ENCODE measurements at places on chromosomes 11 and 22.

DNA sequence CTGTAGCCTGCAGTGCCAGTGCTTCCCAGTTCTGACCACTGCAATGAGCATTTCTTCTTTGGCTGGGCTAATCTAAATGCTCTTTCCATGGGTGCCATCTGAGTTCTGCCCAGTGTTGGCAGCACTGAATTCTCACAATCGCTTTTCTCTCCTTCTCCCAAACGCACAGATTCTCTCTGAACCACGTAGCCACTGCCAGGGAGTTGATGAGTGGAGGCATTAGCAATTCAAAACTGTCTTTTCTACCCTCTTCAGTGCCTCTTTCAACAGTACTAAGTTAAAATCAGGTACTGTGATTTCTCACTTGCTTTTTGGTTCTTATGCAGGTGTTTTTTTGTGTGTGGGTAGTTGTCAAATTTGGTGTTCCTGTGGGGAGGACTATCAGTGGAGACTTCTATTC, 745.0 kb upstream of the ANO5 start:
- DNase-seq, result no peak

GRCh38 chr11:130891326-130891725, 25.0 kb downstream of the SNX19 start:
- no peak for DNase-seq

DNA sequence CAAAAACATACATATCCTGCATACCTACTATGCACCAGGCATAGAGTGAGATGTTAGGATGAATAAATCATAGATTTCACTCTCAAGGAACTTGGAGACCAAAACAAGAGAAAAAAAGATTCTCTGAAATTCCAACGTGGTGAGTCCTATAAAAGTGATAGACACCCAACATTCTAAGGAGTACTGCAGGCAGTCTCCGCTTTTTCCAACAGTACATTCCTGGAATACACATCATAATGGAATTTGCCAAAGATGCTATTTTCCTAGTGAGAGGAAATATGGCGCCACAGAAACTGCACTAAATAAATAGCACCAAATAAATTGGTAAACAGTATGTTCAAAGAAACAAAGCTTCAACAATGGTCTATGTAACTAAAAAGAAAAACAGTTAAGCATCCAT, 6.0 kb downstream of the TMEM123 start:
- no peak for DNase-seq

DNA sequence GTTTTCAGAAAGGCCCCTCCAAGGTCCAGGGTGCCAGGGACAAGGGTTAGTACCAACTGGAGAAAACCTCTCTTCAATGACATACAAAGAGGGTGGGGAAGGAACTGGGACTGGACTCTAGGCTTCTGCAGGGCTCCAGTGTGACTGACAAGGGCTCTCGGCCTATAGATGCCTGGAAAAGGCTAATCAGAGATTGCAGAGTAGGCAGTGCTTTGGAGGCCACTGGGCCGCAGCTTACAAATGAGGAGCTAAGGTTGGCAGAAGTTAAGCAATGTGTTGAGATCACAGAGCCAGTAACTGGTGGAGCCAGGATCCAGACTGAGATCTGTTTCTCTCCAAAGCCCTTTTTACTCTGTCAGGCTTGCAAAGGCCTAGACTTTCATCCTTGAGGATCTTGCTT, 7.4 kb upstream of the DGKZ start:
- DNase-seq, result no peak
